ENCODE measurements at places on chromosomes 16 and 17.
A peak's percentile ranks its signal among the peaks of the same experiment; 100 is the strongest.

DNA sequence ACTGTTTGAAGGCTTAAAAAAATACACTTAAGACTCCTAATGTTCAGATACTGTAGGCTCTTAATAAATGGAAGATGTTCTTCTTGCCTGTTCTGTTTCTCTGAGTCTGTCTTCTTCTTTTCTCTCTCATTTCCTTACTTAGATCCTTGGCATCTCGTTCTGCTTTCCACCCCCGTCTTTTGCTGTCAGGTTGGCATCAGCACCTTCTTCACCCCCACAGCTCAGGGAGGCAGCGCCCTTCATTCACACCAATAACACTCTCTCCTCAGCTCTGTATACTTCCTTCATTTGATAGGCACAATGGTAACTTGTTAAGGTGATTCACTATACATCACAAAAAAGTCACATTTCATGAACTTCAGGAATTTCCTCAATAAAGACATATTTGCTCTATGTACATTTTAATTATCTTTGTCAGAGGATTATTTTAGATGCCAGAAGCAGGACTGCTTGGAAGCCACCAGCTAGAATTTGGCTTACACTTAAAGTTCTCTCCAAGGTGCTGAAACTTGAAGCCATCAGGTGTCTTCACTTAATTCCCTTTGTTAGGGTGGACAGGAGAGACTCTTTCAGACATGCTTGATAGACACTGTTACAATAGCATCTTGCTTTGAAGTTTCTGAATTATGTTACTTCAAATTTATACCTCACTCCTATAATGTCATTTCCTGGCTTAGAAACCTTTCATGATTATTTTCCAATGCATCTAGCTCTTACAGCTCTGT lies 670.1 kb upstream of the C16orf82 start:
- peak; percentile 80 for DNase-seq

DNA sequence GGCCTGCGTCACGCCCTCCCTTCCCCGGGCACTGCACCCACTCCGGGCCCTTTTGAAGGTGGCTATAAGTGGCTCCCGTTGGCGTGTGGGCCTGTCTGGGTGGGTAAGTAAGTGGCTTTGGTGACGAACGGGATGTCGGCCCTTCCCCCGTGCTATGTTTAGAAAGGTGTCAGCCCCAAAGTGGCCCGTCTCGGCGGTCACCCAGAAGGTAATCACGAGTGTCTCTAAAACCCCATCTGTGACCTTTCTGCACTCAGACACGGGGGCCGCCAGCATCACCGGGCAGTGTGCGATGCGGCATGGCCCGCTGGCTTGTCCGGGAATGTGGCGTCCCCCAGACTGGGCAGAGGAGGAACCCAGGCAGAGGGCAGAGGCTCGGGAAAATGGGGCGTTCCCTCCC lies 88.2 kb downstream of the IRX5 start:
- DNase-seq = no peak

- no peak for DNase-seq
Observed at GRCh38 chr17:17730250-17730935, 49.1 kb downstream of the RAI1 start.

- DNase-seq = no peak
Observed at GRCh38 chr17:13557077-13557476, 44.7 kb downstream of the HS3ST3A1 start.

- DNase-seq = no peak
Observed at GRCh38 chr16:55029509-55029908, 98.8 kb downstream of the IRX5 start.

GRCh38 chr16:2948807-2949704 lies 15.0 kb upstream of the KREMEN2 start:
- DNase-seq = no peak

DNA sequence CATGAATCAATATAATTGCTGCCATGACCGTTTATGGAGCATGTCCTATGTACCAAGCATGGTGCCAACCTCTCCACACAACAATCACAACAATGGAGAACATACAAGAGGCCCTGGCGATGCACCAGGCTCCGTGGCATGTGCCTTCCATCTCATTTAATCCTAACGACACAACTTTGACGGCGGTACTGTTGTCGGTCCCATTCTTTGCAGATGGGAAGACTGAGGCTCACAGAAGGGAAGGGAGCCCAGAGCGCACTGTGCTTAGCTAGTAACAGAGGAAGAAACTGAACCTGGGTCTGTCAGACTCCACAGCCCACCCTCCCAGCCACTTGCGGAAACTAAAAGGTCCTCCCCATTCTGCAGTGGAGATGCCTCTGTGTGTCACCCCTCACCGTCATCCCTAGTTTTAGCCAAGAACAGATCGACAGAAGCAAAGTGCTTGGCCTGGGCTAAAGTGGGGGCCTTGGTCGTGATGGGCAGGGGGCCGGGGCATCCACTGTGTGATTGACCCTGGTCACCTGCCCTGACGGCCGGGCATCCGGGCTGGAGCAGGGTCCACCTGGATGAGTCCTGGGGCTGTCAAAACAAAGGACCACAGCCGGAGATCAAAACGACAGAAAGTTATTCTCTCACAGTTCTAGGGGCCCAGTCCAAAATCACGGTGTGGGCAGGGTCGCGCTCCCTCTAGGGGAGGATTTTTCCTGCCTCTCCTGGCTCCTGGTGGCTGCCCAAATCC lies 183.9 kb downstream of the C16orf95 start:
- no peak for DNase-seq

DNA sequence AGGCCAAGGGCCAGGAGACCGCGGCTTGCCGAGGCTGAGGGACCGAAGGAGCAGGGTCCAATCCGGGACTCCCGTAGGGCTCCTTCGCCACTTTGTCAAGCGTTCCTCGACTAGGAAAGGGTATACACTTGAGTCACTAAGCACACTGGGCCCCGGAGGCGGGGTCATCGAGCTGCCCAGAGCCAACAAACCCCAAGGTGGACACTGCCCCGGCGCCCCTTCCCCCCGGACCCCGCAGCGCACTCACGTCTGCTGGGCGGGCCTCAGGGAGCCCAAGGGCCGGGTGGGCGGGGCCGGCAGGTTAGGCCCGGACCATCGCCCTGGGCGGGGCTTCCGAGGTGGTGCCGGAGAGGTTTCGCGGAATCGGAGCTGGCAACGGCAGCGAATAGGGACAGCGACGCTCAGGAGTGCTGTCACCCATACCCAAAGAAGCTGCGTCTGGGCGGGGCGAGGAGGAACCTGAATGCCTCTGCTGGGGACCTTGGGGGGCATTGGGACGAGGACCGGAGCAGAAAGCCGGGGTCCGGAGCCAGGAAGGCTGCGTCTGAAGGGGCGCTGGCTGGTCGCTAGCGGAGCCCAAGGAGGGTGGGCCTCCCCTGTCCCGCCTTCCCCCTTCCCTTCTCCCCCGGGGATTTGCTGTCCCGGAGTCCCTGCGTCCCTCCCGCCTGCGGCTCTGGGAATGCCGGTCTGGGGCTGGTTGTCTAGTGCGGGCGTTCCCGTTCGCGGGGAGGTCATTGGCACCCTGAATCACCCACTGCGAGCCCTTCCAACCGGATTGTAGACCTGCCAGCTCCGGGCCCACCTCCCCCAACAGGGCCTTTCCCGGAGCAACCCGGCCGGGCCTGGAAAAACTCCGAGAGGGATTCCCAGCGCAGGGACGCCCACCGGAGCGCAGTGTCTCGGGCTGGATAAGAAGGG lies 118.2 kb upstream of the SMURF2 start:
- no peak for DNase-seq

DNA sequence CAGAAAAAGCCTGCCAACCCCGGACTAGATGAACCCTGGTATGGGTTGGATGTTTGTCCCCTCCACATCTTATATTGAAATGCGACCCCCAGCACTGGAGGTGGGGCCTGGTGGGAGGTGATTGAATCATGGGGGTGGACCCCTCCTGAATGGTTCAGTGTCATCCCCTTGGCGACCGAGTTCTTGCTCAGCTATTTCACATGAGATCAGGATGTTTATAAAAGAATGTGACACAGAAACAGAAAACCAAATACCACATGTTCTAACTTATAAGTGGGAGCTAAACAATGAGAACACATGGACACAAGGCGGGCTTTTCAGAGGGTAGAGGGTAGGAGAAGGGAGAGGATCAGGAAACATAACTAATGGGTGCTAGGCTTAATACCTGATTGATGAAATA lies 576.0 kb upstream of the HSBP1 start:
- no peak for DNase-seq

GRCh38 chr17:61403801-61404662 lies 4.4 kb downstream of the TBX2 start:
- DNase-seq = no peak

- no peak for DNase-seq
Observed at GRCh38 chr16:82199209-82199608, 29.2 kb upstream of the MPHOSPH6 start.

GRCh38 chr16:78537511-78537910 lies 438.1 kb downstream of the WWOX start:
- no peak for DNase-seq

DNA sequence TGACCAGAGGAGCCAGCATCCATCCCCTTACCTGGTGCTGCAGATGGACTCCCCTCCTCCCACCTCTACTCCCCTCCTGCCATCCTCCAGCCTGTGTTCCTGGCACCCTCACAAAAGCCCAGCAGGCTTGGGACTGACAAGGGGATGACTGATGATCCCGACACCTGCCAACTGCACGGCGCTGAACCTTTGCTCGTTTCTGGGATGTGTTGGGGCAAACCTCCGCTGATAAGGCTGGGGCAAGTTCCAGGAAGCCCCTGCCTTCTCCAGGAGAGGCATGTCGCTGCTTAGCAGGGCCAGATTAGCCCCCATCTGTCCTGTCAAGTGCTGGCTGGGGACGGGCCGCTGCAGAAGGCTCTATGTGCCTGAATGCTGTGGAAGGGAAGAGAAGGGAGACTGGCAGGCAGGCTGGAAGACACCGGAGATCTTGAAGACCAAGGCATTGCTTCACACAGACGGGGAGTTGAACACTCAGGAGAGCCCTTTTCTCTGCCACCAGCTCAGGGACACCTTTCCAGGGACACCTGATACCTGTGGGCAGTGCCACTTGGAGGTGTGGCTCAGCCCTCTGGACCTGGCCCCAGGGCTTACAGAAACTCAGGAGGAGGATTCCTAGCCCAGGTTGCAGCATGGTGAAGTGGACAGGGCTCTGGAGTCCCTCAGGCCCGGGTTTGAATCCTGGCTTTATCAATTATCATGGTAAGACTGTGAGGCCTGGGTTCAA lies 973 bp upstream of the KRT15 start:
- DNase-seq = no peak

- DNase-seq = no peak
Observed at GRCh38 chr17:75853433-75853832, 1.7 kb downstream of the WBP2 start.

GRCh38 chr17:60231234-60231633 lies 81.5 kb downstream of the CA4 start:
- DNase-seq = peak; percentile 63

DNA sequence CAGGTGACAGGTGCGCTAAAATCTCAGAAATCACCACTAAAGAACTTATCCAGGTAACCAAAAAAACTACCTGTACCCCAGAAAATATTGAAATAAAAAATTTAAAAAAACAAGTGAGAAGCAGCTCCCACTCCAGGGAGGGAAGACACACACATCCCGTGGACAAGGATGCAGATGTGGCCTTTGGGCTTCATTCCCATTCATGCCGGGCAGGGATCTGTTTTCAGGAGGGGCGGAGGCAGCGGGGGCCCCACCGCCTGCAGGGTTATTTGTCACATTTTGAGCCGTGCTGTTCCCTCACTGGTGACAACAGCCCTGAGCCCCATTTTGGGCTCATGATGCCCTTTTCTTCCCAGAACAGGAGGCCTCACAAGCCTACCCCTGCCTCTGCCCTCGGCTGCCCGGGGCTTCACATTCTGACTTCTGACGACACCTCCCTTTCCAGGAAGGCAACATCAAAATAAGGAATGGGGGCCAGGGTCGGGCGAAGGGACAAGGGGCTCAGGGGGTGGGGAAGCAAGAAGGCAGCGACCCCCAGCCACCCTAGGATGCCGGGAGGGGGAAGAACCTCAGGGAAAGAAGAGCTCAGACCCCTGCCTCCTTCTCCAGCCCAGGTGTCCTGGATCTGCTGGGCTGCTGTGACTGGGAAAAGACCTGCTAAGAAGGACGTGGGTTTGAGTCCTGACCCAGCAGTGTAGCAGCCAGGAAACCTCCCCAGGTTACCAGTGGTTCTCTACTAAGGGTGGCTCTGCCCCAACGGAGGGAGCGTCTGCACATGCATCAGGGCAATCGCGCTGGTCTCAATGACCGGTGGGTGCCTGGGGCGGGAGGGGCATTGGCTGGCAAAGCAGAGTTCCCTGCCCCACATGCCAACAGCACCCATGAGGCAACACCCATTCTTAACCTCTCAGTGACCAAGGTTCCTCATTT lies 2.3 kb upstream of the CD79B start:
- DNase-seq = no peak

GRCh38 chr17:81543339-81543675 lies 8.8 kb downstream of the FAAP100 start:
- DNase-seq = no peak

- no peak for DNase-seq
Observed at GRCh38 chr17:61461586-61461966, 9.4 kb downstream of the TBX4 start.

DNA sequence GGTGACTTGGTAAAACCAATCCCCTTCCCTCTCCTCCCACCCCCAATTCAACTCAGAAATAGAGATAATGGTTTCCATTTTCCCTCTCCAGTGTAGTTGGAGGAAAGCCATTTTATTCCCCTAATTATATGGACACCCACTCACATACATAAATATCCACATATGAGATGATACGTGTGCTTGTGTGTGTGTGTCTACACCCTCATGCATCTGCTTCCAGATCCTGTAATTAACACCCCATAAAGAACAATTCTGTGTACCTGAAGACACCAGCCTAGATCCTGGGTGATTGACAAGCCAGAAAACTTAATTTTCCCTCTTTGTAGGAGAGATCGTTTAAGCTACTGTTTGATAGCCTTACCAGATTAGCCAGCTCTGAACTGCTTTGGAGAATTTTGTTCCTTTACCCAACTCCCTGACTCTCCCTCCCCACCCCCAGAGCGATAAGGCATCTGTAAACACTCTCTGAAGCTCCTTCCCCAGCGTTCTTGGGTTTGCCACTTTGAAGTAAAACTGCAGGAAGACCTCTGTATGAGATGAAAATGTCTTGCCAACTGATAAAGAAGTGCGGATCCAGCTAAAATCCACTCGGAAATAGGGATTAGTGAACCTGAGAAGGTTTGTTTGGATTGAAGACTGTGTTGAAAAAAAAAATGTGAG lies 175.7 kb downstream of the RGS9 start:
- DNase-seq = no peak

- no peak for DNase-seq
Observed at GRCh38 chr17:82219083-82219482, 6.4 kb upstream of the CCDC57 start.

GRCh38 chr17:8162997-8163977 lies 539 bp upstream of the VAMP2 start:
- DNase-seq = no peak

GRCh38 chr17:31678431-31678830 lies 180.6 kb downstream of the COPRS start:
- DNase-seq = no peak

Measured in putamen (tissue), 1 donor.